Tibial nerve (tissue), 4 donors: ENCODE measurements at places on chromosomes 16 and 17. TPM values are rescaled to one million over a fixed set of nuclear protein-coding genes. Genes with fewer than 3 reads are reported as not detected.

DRC7 gene
- total RNA-seq = 2.1 TPM

ITGA2B gene
- total RNA-seq = 2.9 TPM

CD300LD gene
- not detected for total RNA-seq

MATCAP1 gene
- total RNA-seq = 13.6 TPM

NAT9 gene
- 78.6 TPM for total RNA-seq

CNTD1 gene
- 0.22 TPM for total RNA-seq

TEX19 gene
- total RNA-seq = not detected

ZG16B gene
- total RNA-seq = not detected

DNAI2 gene
- total RNA-seq = not detected

AGRP gene
- not detected for total RNA-seq

CBLN1 gene
- total RNA-seq = not detected

KRTAP4-5 gene
- total RNA-seq = not detected

VEZF1 gene
- 42.3 TPM for total RNA-seq

CLEC3A gene
- not detected for total RNA-seq

KCNG4 gene
- not detected for total RNA-seq

ANKS4B gene
- 0.20 TPM for total RNA-seq

FAM83G gene
- 3.1 TPM for total RNA-seq

MEOX1 gene
- total RNA-seq = 5.0 TPM

JMJD8 gene
- total RNA-seq = 119 TPM

PSMD3 gene
- total RNA-seq = 64.7 TPM

ZFP3 gene
- total RNA-seq = 7.1 TPM

TEX14 gene
- not detected for total RNA-seq

TNFSF13 gene
- 44.7 TPM for total RNA-seq
